Activated CD8-positive, alpha-beta memory T cell treated with anti-CD3 and anti-CD28 coated beads for 1 hour (primary cell): ENCODE measurements at places on chromosomes 6 and 20.

DNA sequence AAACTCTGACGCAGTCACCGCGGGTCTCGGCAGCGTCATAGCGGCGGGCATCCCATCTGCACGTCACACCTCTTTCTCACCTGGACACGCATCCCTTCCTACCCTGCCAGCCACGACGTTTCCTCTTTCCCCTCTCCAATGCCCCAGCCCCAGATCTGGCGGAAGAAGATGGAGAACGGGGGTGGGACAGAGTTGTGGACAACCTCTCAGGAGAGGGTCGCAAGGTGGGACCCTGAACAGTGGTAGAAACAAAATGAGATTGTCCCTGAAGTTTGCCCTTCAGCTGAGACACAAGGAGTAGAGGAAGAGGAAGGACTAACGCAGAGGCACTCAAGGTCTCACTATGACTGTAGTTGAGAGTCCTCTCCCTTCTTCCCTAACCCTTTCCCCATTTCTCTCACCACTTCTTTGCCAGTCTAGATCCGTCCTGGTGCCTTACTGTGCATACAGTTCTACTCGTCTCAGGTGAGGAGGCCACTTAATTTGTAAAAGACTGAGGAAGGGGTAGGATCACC lies 562 bp downstream of the TRIM39 start:
- no peak for DNase-seq

GRCh38 chr6:36340618-36341454 lies 4.1 kb upstream of the BNIP5 start:
- DNase-seq = peak; percentile 56

DNA sequence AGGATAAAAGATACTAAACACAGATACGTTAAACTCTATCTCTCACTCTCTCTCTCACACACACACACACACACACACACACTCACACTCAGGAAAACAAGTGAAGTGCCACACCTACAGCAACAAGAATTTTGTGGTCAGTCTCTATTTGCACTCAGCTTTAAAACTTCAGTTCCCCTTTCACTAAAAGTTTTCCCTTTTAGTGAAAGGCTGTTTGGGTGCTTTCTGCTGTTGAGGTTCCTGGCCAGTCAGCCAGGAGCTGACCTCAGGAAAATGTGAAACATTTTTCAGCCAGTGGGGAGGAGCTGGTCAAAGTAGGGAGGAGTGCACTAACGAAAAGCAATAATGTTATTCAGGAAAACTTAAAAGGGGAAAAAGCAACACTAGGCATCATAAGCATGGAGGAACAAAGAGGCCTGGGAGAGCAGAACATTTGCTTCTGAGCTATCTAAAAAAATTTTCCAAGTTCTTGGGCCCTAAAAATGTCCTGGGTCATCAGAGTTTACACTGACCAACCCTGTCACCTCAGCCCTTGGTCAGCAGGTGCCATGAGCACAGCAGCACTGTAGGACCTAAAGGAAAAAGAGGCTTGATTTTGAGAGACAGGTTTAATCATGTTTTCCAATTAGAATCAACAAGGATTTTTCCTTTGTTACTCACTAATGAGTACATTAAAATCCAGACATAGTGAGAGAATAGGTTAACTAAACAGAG lies 30.7 kb upstream of the NT5E start:
- DNase-seq = no peak

- DNase-seq = no peak
These were observed 129.6 kb downstream of the PAX1 start for GRCh38 chr20:21835042-21835441.

- no peak for DNase-seq
These were observed 152.0 kb downstream of the PAK5 start for GRCh38 chr20:9686866-9687265.

GRCh38 chr6:3665608-3666007 lies 85.9 kb downstream of the PXDC1 start:
- DNase-seq = no peak

GRCh38 chr20:57676589-57677583 lies 32.9 kb downstream of the PMEPA1 start:
- DNase-seq = no peak

- no peak for DNase-seq
These were observed 51.6 kb upstream of the MPC1 start for GRCh38 chr6:166434336-166434735.

DNA sequence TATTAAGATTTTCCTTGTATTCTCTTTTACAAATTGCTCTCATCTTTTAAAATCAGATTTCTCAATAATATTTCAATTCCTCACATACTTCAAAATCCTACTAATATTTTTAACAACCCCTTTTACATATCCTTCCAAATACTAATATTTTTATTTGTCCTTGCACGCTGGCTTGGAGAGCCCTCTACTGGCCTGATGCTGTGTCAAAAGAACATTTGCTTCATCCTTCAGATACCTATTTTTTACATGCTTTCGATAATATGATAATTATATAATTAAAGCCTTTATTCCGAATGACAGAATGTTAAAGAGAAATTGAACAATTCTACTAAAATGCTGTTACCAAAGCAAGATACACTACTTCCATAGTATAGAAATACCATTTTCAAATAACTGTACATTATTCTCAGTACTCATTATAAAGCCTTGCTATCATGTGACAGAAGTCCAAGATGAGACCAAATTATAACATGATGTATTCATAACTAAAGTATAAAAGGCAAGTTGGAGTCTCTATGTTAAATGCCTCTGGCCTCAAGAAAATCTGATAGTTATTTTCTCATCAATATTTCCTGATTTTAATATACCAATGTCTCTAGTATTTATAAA lies 39.0 kb upstream of the PLN start:
- no peak for DNase-seq

DNA sequence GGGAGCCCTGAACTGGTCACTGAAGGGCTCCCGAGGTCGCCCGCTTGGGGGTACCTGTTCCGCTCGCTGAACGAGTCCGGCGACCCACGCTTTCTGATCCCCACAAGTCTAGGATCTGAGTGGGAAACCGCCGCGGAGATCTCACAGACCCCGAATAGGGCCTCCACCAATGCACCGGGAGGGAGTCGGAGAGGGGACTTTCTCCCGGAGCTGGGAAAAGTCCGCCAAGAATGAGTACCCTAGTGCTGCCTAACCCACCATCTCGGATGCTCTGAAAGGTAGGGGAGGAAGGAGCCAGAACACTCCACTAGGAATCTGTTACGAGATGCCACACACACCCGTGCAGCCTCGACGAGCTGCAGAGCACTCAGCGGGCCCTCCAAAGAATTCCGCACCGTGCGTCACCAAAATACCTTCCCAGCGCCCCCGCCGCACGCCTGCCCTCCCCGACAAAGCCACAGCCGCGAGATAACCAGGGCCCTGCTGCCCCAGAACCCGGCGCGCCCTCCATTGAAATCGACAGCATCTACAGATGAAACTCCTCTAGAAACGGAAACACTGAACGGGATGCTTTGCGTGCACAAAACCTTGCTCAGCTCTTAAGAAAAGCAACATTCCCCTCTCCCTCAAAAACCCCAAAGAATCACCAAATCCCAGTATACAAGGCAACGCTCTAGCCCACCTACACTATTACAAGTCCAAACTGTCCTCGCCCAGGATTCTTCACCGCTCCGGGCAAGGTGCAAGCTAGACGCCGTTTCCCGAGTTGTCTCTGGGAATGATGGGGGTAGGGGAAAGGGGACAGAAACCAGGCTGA lies 686 bp downstream of the COL12A1 start:
- no peak for DNase-seq

DNA sequence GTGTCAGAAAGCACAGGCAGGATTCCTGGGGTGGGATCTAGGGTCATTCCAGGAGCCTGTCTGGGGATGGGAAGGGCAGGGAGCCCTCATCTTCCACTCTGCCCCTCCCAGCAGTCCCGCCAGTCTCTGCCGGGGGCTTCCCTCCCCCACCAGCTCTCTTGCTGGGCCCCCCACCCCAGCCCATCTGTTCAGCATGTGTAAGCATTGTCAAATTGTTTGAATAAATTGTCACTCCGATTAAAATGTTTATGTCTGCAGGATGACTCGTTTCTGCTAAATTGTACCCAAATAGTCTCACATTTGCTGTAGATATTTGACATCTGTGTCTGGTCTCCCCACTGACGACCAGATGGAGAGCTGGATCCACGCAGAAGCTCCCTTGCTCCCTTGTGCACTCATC lies 257.6 kb downstream of the ANKRD60 start:
- DNase-seq = no peak

GRCh38 chr20:34084227-34084923 lies 27.7 kb downstream of the EIF2S2 start:
- no peak for DNase-seq
